Mammary epithelial cell (primary cell): ENCODE measurements at places on chromosomes 13 and 19. TPM values are rescaled to one million over a fixed set of nuclear protein-coding genes. Genes with fewer than 3 reads are reported as not detected.

- DNase-seq = no peak
These were observed 26.0 kb downstream of the DPRX start for GRCh38 chr19:53657778-53658177.

Gene UBE2M
- 46.2 TPM for total RNA-seq

DNA sequence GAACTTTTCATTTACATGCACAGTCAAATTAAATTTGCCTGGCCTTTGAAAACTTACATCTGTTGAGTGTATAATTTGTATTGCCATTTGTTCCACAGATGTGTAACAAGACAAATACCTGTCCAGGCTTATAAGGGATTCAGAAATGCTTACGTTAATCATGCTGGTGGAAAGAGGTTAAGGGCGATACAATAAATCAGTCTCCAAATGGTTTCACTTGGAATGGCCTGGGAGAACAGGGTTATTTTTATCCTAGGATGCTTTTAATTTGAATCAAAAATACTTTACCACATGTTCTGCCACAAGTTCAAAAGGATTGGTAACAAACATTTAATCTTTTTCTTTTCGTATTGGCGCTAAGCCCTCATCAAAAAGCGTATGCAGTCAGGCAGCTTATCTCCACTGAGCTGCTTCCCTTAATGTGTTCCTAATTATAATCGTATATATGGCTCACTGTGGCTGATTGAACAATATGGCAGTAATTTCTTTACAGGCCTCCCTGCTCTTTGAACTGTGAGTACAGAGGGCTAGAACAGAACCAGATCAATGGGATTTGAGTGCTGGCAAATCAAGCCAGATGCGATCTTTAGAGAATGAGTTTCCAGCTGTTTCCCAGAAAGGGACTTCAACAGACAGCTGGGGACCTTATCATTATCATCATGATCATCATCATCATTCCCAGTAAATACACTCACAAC, 425.7 kb downstream of the SPRY2 start:
- DNase-seq = no peak

DNA sequence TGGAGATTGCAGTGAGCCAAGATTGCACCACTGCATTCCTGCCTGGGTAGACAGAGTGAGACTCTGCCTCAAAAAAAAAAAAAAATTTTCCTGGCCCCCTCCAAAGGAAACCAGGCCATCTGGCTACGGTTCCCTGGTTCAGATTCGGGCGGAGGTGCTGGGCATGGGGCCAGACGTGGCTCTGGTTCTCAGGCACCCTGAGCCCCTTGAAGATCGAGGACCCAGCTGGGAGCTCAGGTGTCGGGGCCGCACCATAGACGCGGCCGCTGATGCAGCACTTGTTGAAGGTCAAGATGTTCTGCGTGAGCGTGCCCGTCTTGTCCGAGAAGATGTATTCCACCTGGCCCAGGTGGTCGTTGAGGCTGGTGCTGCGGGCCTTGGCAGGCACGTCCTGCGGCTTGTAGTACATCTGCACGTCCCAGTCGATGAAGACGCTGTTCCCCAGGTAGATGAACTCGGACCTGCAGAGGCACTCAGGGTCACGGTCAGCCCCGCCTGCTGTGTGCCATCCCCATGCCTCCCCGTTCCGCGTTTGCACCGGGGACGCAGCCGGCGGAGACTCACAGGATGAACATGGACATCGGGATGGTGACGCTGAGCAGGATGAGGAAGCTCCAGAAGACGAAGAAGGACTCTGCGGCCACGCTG, 12.3 kb downstream of the ATP8B3 start:
- no peak for DNase-seq

DNA sequence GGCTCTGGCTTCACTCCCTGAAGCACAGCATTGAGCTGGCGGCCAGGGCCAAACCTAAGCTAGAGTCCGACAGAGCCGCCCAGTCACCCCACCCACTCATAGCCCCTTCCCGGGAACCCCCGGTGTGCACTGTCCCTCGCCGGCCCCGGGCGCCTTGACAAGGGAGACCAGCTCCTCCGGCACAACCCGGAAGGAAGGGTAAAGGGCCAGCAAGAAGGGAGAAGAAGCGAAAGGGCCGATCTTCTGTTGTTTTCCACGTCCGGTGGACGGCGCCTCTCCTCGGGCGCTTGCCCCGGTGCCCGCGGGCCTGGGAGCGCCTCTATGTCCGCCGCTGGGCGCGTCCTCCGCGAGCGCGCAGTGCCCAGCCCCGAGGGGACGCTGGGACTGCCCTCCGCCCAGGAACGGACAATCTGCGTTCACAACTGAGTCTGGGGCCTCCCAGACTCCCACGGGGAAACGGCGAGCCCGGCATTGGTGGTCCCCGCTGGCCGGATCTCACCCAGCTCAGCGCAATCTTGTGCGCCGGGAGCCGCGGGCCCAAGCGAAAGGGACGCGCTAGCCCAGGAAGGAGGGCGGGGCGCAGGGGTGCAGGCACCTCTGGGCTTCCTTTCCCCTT, 172.5 kb upstream of the MIR17HG start:
- DNase-seq = no peak

Gene SLC10A2
- total RNA-seq = not detected in 2 replicates

- DNase-seq = peak; percentile 77
These were observed 4.1 kb upstream of the CD79A start for GRCh38 chr19:41872775-41873647.

DNA sequence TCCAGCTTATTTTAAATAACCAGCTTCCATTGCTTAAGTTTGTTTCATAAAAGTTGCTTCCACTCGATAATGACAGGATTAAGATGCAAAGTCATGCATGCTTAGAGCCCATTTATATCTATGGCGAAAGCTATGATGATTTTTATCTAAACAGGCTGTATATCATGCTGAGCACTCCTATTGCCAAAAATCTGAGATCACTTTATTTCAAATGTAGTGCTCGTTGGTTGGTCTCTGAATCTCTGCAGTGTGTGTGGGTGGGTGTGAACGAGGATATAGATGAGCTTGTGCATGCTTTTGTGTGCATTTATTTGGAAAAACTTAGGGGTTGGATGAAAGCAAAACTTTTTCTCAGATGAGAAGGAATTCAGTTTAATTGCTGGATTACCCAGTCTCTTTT, 27.0 kb upstream of the ARGLU1 start:
- no peak for DNase-seq

Gene URAD
- not detected for total RNA-seq

- no peak for DNase-seq
These were observed 3.9 kb upstream of the ATP11A start for GRCh38 chr13:112685896-112686295.

- DNase-seq = peak; percentile 15
These were observed 483.2 kb downstream of the DIAPH3 start for GRCh38 chr13:59680429-59681024.

GRCh38 chr19:38318660-38319059, 985 bp upstream of the KCNK6 start:
- peak; percentile 57 for DNase-seq

GRCh38 chr19:49808711-49809159, 4.4 kb downstream of the FUZ start:
- peak; percentile 44 for DNase-seq

DNA sequence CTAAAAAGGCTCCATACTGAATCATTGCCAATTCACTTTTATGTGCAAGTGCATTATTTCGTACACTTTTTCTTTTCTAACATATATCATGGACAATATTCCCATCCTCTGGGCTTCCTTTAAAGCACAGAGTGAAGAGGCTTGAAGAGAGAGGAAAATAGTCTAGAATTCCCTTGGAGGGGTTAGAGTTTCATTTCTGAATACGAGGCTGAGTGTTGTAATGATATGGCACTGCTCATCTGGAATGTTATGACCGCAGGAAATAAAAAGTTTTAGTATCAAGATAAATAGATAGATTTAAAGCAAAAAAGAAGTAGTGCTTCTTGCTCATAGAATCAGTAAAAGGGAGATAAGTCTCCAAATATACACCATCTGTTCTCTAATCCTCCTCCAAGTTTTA, 412.3 kb upstream of the SLITRK1 start:
- no peak for DNase-seq

GRCh38 chr13:109309625-109310363, 476.6 kb downstream of the IRS2 start:
- DNase-seq = no peak

Gene CDC42EP5
- total RNA-seq = 27.7 and 30.0 TPM in 2 replicates

DNA sequence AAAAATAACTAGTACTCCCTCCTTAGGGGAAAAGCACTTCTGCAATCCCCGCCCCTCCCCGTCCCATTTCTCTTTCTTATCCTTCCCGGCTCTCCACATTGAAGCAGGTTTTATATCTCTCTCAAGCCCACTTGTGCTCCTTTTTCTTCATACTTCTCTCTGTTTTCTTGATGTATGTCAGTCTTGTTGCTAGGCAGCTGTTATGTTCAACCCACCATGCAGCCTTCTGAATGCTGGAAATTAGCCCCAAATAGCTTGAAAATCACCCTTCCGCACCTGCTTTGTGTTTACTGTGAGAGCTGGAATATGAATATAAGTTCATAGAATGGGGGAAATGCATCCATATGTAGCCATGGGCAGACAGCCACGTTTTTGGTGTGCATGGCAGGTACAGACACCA, 461.4 kb downstream of the MYO16 start:
- DNase-seq = no peak

DNA sequence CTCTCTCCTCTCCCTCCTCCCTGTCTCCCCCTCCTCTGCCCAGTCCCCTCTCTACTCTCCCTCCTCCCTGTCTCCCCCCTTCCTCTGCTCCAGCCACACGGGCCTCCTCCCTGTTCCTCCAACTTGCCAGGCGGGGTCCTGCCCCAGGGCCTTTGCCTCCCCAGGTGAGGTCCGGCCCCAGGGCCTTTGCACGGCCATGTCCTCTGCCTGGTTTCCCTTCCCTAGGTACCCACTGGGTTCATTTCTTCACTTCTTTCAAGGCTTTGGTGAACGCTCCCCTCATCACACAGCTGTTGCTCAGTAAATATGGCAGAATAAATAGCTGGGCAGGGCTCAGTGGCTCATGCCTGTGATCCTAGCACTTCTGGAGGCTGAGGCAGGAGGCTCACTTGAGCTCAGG, 21.2 kb downstream of the MISP start:
- DNase-seq = no peak

- DNase-seq = no peak
These were observed 84.6 kb downstream of the CYSLTR2 start for GRCh38 chr13:48738311-48738710.

DNA sequence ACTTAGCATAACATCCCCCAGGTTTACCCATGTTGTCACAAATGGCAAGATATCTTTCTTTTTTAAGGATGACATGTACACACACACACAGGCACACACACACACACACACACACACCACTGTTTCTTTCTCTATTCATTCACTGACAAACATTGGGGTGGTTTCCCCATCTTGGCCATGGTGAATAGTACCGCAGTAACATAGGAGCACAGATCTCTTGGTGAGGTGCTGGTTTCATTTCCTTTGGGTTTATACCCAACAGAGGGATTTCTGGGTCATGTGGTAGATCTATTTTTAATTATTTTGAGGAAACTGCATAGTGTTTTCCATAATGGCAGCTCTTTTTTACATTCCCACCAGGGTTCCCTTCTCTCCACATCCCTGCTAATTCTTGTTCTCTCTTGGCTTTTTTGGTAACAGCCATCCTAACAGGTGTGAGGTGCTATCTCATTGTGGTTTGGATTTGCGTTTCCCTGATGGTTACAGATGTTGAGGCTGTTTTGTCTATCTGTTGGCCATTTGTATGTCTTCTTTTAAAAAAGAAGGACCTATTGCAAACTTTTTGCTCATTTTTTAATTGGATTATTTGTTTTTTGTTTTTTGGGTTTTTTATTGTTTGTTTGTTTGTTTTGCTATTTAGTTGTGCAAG, 251.7 kb upstream of the IRS2 start:
- no peak for DNase-seq

GRCh38 chr13:93922063-93922855, 557.2 kb downstream of the DCT start:
- no peak for DNase-seq

Gene SCN1B
- 0.83 TPM for total RNA-seq

DNA sequence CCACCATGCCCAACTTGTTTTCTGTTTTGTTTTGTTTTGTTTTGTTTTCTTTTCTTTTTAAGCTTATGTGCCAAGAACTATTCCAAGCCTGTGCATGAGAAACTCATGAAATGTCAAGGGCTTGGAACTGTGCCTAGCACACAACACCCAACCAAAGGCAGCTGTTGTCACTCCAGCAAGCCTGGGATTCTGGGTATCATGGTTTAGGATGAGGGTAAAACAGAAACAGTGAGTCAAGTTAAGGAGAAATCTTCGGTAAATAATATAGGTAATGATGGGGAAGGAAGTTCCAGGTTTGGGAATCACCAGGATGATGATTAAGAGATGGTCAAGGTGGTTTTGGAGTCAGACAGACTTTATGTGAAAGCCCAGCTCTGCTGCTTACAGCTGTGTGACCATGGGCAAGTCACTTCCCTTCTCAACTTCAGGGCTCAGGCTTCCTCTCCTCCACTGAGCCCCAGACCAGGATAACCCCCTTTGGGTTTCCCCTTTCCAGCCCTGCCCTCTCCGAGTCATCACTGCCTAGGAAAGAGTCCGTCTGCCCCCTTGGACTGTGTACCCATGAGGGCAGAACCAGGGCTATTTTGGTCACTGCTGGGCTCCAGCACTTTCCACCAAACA, 5.0 kb downstream of the PVR start:
- peak; percentile 77 for DNase-seq

- no peak for DNase-seq
These were observed 91.0 kb downstream of the COL4A1 start for GRCh38 chr13:110216006-110216397.

DNA sequence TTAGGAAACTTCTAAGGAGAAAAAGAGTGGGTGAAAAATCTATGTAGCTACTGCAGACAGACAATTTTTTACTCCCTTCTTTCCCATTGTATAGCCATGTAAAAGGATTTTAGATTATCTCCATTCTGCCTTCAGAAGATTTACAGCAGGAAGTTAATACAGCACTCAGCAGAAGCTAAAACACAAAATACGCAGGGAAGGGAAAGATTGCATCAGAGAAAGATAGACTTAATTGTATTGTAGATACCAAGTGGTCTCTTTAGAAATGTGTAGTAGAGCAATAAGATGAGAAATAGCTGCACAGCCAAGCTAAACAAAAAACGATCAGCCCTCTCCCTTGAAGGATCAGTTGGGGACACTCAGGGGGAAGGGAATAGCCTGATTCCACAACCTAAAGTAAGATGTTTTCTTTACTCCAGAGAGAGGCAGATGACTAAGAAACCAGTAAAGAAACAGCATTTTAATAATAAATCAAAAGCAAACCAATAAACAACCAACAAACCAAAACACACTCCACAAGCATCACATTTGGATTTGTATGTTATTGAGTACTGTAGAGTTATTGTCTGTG, 236.7 kb upstream of the SLITRK1 start:
- DNase-seq = no peak

Gene ETV2
- total RNA-seq = 0.99 and 1.6 TPM in 2 replicates

DNA sequence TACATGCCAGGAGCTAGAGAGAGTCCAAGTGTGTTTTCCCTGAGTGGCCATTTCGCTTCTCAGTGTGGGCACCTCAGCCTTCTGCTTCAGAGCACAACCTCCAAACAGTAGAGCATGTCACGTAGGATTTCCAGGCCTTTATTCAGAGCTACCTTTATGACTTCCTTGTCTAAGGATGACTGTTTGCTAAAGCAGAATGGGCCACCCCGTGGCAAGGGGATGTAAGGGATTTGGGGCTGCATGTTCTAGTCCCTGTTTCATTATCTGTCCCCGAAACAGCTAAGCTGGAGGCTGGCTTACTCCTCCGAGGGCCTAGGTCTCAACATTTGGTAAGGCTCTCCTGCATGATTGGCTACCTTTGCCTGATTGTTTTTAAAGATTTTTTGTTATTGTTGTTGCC, 6.0 kb downstream of the RNASEH2B start:
- DNase-seq = no peak

Gene AP2A1
- total RNA-seq = 70.3 TPM
